Amygdala (tissue), 56 donors: ENCODE measurements at places on chromosomes 3 and 15.

DNA sequence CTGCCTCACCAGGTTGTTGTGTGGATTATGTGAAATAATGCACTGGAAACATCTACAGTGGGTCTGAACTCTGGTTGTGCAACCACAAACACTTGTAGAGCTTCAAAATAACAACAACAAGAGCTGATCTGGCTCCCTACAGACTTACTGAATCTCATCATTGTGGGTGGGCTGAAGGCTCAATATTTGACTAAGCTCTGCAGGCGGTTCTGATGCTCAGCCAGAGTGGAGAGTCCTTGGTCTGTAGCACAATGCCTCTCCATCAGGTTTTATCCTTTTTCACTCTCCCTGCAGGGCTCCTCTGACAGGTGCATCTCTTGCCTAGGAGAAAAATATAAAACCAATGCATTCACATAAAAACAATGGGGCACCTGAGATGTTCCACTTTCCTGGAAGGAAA is 456.3 kb upstream of the ONECUT1 start:
- no peak for DNase-seq

DNA sequence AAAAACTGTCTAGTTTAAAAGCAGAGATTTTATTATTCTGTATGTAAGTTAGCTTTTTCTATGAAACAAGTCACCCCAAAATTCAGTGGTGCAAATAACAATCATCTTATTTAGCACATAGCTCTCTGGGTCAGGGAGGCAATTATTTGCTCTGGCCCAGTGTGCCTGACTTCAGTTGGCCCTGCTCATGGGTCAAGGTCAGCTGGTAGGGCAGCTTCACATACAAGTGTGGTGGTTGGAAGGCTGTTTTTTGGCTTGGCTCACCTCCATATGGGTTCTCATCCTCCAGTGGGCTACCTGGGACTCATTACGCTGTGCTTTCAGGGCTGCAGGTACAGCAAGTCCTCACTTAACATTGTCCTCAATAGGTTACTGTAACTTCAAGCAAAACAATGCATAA is 228.6 kb downstream of the NR2F2 start:
- no peak for DNase-seq

DNA sequence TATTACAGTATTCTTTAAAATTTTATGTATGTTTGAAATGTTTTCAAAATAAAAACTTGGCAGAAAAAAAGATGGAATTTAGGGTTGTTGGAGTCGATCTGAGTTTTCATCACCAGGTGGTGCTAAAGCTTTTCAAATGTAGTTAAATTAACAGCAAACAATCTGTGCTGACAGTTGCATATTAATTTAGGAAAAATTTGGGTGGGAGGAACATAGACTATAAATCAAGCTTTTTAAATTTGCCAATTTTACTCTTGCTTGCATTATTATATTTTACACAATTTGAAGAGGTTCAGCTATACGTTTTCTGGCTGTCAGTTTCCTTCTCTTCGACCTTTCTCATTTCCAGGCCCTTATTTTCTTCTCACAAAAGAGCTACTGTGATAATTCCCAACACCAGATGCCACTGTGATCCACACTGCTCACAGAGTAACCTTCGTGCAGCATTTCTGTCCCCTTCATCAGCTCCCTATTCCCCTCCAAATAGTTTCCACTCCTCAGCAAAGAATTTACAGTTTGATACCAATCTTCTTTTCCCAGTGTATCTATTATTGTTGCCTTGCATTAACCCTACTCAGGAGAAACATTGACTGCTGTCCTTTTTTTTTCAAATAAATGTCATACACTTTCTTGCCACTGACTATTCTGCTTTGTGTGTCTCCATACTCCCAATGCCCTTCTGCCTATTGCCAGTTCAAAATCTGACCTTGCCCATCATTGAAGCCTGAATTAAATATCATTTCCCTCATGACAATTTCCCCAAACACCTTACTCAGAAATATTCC is 53.4 kb upstream of the EIF5A2 start:
- peak; percentile 22 for DNase-seq

- no peak for DNase-seq
Observed at GRCh38 chr3:14457999-14458398, 55.6 kb downstream of the SLC6A6 start.

GRCh38 chr3:48696156-48696555 is 10.4 kb upstream of the NCKIPSD start:
- DNase-seq, result no peak

GRCh38 chr3:62562017-62562416 is 188.7 kb upstream of the FEZF2 start:
- DNase-seq, result no peak

DNA sequence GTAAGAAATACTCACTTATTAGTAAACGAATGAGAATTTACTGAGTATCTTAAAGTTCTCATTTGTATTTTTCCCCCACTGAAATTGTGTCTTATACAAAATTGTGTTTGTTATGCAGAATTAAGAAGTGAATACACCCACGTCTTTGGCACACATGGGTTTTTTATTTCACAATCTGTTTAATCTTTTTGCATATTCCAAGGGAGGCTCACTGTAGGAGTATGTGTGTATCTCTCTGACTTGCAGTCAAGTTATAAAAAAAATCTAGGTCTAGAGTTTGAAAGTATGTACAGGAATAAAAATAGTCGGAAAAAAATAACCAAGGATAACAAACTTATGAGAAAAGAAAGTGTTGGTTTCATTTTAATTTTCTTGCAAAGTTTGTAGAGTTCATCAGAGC is 255.2 kb downstream of the PDCD6IP start:
- no peak for DNase-seq

DNA sequence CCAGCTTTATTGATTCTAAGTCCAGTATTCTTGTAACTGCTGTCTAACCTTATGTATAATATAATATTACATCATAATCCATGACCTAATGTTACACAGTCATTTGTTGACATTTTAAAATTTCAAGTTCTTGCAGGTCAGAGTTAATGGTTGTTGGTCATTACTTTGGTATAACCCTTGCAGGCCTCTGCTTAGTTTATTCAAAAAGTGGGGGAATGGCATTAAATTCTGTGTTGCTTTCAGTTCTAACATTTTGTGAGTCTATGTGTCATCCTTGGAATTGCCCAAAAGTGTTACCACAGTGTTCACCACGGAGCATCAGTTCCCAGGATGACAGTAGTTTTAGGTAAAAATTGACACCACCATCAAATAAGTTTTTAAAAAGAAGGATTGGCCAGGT is 174.8 kb upstream of the BCL6 start:
- DNase-seq, result no peak

- DNase-seq, result no peak
Observed at GRCh38 chr3:46116996-46117395, 89.7 kb upstream of the XCR1 start.

DNA sequence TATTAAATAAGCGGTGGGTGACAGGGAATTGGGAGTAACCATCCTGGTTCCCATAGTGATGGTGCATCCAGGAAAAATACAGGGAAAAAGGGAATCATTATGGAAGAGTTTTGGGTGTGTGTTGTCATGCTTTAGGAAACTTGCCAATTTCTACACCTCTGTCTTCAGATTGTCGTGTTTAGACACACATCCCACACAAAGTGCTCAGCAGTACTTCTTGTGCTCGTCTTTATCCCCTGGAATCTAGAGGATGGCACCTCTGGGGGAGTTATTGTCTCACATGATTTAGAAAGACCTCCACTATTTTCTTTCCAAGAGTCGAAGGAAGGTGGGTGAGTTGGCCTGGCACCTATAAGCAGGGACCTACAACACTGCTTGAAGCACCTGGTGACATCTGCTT is 35.8 kb downstream of the CACNA1D start:
- no peak for DNase-seq

DNA sequence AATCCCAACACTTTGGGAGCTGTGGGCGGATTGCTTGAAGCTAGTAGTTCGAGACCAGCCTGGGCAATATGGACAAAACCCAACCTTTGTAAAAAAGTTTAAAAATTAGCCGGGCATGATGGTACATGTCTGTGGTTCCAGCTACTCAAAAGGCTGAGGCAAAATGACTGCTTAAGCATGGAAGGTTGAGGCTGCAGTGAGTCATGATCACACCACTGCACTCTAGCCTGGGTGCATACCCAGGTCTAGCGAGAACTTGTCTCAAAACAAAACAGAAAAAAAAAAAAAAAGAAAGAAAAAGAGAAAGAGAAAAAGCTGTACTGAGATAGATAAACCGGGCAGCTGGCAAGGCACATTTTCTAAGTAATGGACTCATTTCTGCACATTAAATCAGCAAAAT is 10.6 kb downstream of the ARPP19 start:
- no peak for DNase-seq

DNA sequence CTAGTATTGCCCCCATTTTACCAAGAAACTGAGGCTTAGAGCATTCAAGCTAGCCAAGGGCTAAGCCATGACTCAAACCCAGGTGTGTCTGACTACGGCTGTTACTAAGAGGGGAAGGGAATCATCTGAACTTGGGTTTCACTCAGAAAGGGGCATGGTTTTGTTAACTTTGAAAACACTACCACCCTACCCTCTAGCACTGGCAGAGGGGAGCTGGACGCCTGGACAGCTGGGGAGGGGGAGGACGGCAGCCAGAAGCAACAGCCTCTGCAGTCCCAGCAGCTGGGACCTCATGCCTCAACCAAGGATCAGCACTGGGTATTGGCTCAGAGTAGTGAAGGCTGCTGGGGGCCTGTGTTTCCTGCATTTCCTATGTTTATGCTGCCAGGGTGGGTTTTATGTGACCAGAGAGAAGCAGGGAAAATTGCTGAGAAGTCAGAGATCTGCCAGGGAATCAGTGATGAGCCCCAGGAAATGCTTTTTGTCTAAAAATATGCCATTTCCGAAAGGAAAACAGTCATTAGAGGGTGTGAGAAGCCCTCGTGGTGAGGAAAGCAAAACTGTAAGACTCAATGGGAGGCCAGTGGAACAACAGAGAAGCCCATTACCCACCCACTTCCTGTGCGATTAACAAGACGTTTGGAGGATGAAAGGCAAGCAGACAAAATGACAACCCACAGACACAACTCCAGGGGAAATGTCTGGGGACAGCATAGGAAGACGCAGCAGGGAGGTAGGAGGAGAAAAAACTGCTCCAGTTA is 41.2 kb downstream of the LIPC start:
- no peak for DNase-seq
